ENCODE measurements at places on chromosomes 2 and 18. TPM values are rescaled to one million over a fixed set of nuclear protein-coding genes. Genes with fewer than 3 reads are reported as not detected.

DNA sequence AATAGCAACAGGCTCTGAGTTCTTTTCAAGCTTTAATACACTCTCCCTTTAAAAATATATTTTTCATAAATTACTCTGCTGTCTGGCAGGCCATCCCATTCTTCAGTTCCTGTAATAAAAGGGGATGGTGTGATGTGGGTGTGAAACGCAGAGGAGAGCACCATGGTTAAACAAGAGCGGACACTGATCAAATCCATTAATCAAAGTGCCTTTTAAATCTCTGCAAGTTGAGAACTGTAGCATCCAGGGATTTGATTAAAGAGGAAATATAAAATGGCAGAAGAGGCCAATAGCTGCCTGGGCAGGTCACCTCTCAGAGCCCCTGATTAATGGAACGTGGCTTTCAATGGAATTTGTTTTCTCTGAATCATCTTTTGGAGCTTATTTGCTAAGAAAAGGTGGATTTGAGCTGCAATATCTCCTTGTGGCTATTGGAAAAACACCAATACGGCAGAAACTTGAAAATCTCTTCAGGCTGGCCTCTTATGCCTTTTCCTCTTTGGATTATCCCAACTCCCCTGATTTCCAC is 96.9 kb downstream of the ACTR3 start:
- no peak for DNase-seq

GRCh38 chr18:50848061-50848551 is 28.3 kb upstream of the MRO start:
- no peak for DNase-seq

DNA sequence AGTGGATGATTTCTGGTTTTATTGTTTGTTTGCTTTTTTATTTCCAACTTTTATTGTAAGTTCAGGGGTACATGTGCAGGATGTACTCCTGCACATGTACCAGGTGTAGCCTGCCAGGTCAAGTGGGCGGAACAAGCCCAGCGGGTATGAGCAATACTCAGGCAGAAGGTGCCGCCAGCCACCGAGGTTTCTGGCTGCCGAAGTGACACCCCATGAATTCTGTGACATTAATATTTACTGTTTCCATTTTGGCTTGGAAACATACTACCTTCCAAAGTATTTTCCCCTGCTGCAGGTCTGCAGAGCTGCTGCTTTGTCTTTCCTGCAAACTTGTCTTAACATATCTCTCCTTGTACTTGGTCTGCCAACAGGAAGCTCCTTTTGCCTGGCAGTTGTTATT is 78.5 kb downstream of the PTPN4 start:
- DNase-seq, result no peak

GRCh38 chr2:104408266-104408665 is 445.6 kb upstream of the POU3F3 start:
- DNase-seq, result no peak

TTR gene
- 189 TPM for total RNA-seq

DNAH7 gene
- 2.7 TPM for total RNA-seq
